ENCODE measurements at places on chromosomes 12 and 14. TPM values are rescaled to one million over a fixed set of nuclear protein-coding genes. Genes with fewer than 3 reads are reported as not detected.

CAPZA3 gene
- total RNA-seq = not detected

PLXNC1 gene
- total RNA-seq = 10.3 TPM

NOVA1 gene
- 18.9 TPM for total RNA-seq

BTBD7 gene
- 54.3 TPM for total RNA-seq

PNMA1 gene
- total RNA-seq = 33.8 TPM

SLCO1B3 gene
- not detected for total RNA-seq

AMHR2 gene
- total RNA-seq = not detected

GRCh38 chr12:64080319-64081007 lies 141.6 kb downstream of the KICS2 start:
- no peak for DNase-seq

DNA sequence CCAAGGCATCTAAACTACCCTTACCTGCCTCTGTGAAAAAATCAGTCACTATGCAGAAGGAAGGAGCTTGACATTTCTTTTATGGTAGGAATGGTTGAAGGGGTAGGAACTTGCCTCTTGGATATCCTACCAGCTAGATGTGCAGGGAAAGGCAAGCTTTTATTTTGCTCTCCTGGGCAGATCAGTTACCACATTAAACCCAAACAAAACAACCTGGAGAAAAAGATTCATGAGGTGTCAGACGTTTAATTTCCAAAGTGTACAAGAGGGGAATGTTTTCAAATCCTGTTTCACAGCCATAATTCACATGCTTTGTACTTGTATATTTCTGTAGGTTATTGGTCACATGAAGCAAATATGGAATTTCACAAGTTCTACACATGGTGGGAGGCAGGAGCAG lies 67.0 kb upstream of the IFNG-AS1 start:
- no peak for DNase-seq

DNA sequence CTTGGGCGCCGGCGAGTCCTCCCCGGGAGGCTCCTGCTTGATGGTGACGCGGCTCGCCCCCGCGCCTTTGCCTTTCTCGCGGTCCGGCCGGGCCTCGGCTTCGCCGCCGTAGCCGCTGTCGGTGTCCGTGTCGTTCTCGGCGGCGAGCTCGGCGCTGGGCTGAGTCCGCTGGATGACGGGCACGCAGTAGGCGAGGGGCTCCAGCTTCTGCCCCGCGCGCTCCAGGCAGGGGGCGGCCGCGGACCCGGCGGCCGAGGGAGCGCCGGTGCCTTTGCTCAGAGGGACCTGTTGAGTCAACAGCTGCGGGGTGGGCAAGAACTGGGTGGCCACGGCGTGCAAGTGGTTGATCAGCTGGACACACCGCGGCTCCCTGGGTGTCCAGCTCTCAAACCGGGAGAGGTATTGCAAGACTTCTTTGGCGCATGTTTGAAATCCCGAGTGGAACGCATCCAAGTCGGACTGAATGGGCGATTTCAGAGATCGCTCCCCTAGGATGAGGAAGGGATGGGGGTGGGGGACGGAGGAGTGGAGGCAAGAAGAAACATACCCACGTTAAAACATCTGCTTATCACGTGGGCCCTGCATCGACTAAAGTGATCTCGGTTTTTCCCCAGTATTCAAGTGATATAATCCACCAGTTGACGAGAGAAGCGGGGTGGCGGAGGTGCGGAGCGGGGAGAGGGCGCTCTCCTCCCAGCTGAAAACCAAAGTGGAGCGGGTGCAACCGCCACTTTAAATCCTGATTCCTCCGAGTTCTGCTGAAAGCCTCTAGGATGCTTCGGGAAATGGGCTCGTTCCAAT lies 2.0 kb downstream of the BHLHE41 start:
- peak; percentile 81 for DNase-seq

DNA sequence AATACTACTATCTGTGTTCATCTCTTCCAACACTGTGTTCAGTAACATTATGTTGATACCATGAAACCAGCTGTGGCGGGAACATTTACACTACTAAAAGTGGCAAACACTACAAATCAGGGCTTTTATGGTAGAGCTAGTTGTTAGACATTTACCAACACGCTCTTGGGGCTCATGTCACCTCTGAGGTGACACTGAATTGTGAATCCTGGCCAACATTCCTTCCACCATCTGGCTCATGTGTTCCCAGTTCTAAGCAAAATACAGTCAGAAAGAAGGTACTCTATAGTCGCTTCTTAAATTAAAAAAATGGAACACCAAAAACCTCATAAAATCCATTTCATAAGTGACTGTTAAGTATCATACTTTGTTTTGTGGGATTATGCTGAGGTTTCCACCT lies 436.6 kb downstream of the FUT8 start:
- no peak for DNase-seq

- DNase-seq = no peak
Measured at GRCh38 chr14:28584951-28585350, 181.6 kb upstream of the FOXG1 start.

DNA sequence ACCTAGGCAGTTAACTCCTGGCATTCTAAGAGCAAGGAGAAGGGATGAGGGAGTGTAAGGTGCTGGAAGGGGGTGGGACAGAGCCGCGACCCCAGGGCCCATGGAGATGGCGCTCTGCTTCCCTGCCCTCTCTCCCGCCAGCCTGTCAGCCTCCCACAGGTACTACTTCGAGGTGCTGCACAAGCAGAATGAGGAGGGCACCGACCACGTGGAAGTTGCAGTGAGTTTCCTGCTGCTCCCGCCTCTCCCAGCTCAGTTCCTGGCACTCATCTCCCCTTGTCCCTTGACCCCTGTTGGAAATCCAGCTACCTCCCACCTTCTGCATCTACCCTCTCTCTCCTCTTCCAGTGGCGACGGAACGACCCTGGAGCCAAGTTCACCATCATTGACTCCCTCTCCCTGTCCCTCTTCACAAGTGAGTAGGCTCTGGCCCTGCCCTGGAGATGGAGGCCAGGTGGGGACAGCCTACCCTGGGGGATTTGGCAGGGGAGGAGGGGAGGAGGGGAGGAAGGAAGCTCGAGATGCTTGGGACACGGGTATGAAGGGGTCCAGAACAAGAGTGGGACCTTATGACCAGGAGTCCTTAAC lies 88.2 kb downstream of the B4GALNT3 start:
- DNase-seq = no peak

DNA sequence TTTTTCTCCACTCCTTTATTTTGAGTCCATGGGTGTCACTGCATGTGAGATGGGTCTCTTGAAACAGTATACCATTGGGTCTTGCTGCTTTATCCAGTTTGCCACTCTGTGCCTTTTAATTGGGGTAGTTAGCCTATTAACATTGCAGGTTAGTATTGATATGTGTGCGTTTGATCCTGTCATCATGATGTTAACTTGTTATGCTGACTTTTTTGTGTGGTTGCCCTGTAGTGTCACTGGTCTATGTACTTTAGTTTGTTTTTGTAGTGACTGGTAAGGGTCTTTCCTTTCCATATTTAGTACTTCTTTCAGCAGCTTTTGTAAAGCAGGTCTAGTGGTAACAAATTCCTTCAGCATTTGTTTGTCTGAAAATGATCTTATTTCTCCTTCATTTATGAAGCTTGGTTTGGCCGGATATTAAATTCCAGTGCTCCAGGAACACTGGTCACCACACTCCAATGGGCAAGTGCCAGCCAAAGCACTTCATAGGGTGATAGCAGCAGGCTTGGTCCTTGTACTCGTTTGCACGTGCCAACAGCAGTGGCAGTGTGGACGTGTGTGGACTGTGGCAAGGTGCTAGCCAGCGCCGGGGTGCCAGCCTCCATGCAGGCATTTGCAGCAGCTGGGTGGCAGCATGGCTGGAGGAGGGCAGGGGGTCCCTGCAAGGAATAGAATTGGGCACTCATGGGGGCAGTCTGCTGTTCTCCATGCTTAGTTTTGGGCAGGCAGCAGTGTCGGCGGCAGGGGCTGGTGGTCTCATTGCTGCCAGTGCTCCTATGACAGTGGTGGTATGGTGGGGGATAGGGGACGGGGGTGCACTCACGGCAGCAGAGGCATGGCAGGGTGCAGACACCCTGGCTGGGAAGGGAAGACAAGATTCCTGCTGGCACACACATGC lies 53.5 kb downstream of the FRS2 start:
- no peak for DNase-seq

GRCh38 chr14:65184032-65184764 lies 81.9 kb upstream of the MAX start:
- no peak for DNase-seq

- no peak for DNase-seq
Measured at GRCh38 chr12:11840366-11840765, 190.9 kb downstream of the ETV6 start.

GRCh38 chr14:80310938-80311750 lies 99.8 kb upstream of the DIO2 start:
- no peak for DNase-seq

DNA sequence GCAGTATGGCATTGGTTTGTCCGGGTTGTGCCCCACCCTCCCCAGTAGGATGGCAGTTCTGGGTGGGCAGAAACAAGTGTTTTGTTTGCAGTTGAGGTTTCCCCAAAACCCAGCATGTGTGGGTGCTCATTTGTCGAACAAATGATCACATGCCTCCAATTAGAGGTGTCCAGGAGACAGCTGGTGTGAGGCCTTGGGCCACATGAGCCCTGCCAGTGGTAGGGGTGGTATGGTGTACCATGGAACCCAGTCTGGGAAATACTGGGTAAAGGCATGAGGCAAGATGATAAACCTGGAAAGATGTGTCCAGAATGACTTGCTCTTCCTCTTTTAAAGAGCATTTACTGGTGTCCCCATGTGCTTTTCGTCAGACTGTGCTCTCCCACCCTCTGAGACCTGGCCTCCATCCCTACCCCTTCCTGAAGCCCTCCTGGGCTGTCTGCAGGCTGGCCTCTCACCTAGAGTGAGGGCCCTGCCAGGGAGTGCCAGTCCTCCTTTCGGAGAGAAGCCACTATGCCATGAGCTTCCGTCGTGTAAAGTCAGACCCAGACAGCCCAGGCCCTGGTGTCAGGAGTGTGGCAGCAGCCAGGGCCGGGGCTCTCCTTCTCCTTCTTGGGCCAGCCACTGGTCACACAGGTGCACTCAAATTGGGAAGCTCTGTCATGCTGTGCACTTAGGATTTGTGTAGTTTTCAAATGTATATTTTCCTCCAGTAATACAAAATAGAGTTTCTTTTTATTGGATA lies 17.6 kb downstream of the ANKRD9 start:
- DNase-seq = no peak

- DNase-seq = no peak
Measured at GRCh38 chr14:52023518-52023917, 34.2 kb downstream of the RTRAF start.

- DNase-seq = peak; percentile 76
Measured at GRCh38 chr12:15278816-15279658, 43.3 kb upstream of the PTPRO start.

All from ureter (tissue), 1 donor.